Caki2 (cell line): ENCODE measurements at places on chromosomes 5 and 9.

DNA sequence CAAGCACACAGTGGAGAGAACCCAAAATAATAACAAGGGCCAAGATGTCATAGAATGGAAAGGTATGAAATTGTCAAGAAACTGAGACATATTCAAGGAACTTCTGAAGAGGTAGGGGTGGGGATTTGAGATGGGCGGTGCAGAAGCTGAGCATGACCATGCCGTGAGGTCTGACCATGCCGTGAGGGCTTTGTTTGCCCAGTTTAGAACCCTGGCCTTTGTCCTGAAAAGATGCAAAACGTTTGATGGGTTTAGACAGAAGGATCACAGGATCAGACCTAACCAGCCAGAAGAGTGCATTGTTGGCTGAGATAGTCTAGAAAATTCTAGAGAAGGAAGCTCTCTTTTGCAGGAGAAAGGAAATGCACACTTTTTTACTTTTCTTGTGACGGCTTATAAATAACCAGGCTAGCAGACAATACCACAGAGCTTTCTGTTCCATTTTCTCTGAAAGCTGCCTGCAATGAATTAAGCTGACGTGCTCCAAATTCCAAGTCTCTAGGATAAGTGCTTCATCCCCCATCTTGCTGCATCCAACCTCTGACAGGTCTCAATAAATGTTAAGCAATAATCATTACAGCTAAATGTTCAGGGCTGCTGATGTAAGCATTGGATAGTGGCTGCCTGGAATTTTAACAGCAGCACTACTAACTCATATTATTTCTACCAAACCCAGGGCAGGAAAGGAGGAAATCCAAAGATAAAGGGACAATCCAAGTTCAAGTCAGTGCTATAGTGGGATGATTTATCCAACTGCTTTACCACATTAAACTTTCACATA is 110.9 kb upstream of the IL6ST start:
- DNase-seq, result no peak

DNA sequence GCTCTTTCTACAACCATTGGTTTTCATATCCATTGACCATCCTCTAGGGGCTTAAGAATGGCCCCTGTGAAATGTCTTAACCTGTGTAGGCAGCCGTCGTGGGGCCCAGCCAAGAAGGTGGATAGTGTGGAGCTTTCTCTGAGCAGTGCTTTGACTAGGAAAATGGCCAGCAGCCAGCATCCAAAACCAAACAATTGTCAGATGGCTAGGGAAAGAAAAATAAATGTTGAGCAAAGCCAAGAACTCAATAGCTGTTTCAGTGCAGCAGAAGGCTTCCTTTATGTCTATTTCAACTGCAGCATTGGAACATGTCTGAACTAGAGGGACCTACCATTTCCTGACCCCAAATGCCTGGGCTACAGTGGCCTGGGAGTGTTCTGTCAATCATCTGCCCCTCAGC is 374.9 kb downstream of the TLE4 start:
- DNase-seq, result no peak

GRCh38 chr9:72540348-72540873 is 19.0 kb downstream of the TMC1 start:
- DNase-seq, result peak; percentile 80

GRCh38 chr5:67730917-67731474 is 484.6 kb upstream of the PIK3R1 start:
- no peak for DNase-seq

GRCh38 chr5:132674671-132675506 is 1.1 kb downstream of the IL4 start:
- no peak for DNase-seq

GRCh38 chr5:83124593-83124992 is 47.2 kb downstream of the XRCC4 start:
- no peak for DNase-seq

GRCh38 chr9:75462866-75463265 is 374.6 kb downstream of the OSTF1 start:
- DNase-seq, result no peak

DNA sequence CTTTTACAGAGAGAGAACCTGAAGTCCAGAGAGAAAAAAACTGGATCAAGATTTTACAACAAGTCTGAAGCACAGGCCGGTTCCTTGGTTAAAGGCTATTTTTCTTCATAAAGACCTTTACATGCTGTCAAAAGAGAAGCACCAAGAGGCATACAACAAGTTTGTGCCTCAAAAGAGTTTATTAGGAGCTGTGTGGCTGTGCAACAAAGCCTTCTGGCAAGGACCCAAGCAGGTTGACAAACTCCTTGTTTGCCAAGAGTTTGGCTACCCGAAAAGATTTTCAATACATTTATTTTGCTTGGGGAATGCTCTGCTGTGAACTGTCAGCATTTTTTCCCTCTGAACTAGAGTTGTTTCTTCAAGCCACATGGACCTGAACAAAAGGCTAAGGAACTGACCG is 202.9 kb upstream of the RAD23B start:
- no peak for DNase-seq

DNA sequence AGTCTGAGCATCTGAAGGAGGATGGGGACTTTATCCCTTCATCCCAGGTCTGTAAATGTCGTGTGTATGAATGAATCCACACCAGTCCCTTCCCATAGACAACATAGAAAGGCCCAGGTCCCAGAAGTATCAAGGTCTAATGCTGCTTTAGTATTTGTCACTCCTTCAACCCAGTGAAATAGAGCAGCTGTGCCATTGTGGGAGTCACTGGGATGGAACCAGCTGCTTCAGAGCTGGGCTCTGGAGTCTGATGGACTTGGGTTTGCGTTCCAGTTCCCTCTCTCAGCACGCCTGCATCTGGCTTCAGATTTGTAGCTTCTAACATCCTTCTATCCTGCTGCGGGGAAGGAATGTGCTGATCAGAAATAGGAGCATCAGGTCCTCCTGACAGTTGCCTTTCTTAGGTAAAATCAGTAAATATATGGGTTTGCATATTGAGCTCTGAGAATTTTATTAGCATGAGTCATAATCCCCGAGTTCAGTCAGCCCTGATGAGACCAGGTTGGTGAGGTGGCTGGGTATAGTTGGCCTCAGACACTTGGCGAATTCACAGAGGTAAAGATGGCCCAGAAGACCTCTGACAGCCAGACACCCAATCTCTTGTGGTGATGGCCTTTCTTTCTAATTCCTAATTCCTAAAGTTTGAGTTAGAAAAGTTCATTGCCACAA is 10.1 kb downstream of the ACO1 start:
- peak; percentile 29 for DNase-seq

DNA sequence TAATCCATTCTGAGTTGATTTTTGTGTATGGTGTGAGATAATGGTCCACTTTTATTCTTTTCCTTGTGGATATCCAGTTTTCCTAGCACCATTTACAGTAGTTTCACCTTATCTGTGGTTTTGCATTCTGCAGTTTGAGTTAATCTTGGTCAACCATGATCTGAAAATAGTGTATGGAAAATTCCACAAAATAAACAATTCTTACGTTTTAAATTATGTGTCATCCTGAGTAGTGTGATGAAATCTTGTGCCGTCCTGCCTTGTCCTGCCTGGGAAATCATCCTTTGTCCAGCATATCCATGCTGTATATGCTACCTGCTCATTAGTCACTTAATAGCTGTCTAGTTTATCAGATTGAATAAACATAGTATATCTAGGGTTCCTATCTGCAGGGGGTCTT is 42.1 kb downstream of the CDC42SE2 start:
- DNase-seq, result no peak

DNA sequence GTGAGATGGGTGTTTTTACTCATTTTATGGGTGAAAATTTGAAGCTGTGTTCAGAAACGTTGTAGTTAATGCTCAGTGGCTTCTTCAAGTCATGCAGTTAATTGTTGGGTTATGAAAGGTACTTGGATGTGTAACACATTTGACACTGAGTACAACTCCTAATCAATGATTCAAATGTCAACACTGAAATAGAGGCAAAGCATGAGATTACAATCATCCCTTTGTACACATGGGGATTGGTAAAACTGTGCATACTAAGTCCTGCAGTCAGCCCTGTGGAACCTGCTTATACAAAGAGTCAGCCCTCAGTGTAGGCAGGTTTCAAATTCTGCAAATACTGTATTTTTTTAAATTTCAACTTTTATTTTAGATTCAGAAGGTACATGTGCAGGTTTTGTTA is 3.3 kb downstream of the ABLIM3 start:
- DNase-seq, result no peak

- peak; percentile 28 for DNase-seq
These were observed 57.0 kb downstream of the NREP start for GRCh38 chr5:111699976-111700375.

DNA sequence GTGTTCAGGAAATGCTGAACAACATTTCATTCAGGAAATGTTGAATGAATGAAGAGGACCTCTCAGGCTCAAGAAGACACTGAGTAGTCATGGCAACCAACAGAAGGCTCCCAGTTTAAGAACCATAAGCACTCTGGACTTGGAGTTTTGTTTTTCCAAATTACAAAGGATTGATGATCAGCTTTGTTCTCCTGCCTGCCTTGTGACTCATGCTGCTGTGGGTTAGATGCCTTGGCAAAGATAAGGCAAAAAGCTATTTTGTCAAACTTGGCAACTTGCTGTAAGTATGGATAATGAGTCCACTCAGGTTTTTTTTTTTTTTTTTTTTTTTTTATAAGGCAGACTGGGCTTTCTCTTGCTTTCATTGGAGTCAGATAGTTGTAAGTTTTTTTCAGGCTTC is 365.0 kb downstream of the TMEM232 start:
- peak; percentile 8 for DNase-seq

- DNase-seq, result peak; percentile 98
These were observed 76.3 kb downstream of the MUSK start for GRCh38 chr9:110744715-110745384.

GRCh38 chr5:125421006-125421405 is 674.6 kb upstream of the ZNF608 start:
- no peak for DNase-seq

DNA sequence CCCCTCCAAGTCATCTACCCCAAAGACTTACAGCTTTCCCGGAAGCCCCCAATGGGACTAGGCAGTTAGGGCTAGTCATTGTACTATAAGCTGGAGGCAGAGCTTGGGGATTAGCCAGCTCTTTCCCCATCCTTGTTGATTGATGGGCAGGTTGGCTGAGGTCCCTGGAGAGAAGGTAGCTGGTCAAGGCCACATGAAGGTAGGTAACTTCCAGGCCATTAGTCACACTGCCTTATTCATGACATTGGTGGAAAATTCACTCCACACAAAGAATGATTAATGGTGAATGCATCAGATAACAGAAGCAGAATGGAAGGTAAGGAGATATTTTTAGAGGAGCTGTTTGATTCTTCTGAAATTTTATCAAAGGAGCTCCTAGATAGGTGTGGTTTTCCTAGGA is 49.5 kb upstream of the TGFBR1 start:
- DNase-seq, result no peak

- DNase-seq, result no peak
These were observed 58.5 kb downstream of the ALDH1A1 start for GRCh38 chr9:72894342-72894741.

- DNase-seq, result no peak
These were observed 41.8 kb downstream of the FYB1 start for GRCh38 chr5:39177631-39177964.

- no peak for DNase-seq
These were observed 1.3 kb downstream of the ASTN2 start for GRCh38 chr9:117413346-117414219.

GRCh38 chr5:40654377-40654991 is 25.2 kb upstream of the PTGER4 start:
- DNase-seq, result no peak

DNA sequence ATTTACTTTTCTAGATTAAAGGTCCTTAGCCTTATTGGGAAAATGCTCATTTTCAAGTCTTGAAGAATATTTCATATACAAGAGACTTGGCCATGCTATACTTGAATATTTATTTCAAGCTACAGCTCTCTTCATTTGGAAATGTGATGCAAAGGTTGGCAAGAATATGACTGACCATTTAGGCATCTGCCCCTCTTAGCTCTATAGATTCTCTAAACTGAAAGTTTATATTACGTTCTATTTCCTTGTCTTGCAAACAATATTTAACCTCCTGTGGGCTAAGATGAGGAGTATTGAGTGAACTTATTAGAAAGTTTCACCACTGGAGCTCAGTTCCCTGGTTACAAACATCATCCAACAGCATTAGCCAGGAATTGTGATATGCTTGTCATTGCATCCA is 593.1 kb downstream of the MAT2B start:
- no peak for DNase-seq

DNA sequence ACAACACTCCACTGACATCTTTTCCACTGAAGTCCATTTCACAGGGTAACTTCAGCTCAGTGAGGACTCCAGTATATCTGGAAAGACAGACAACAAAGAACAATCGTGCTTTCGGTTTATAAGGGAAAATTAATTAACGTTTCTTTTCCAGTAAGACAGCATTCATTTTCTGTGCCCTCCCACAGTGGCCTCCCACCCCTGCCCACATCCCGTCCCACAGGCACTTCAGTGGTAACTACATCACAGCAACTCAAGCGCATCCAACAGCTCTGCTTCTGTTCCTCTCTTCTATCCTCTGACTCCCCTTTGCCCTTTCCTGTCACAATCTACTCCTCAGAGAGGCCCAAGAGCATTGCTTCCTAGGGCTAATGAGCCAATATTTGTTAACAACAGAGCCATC is 40.3 kb downstream of the GLDC start:
- no peak for DNase-seq

DNA sequence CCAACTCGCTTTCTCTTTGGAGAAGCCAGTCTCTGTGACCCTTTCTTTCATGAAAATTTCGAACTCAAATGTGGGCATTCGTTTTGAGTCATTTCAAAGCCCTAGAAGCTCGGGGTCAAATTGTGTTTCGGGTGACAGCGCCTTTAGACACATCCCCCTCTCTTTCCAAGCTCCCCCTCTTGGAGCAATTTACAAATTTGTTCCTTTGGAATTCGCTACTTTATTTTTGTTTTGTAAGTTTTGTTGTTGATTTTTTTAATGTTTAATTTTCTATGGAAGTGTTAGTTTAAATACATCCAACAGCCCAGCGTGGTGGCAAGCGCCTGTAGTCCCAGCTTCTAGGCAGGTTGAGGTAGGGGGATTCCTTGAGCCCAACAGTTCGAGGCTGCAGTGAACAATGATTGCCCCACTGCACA is 4.6 kb upstream of the BARX1 start:
- DNase-seq, result no peak

- DNase-seq, result peak; percentile 86
These were observed 29.3 kb downstream of the MARVELD2 start for GRCh38 chr5:69444127-69444754.

DNA sequence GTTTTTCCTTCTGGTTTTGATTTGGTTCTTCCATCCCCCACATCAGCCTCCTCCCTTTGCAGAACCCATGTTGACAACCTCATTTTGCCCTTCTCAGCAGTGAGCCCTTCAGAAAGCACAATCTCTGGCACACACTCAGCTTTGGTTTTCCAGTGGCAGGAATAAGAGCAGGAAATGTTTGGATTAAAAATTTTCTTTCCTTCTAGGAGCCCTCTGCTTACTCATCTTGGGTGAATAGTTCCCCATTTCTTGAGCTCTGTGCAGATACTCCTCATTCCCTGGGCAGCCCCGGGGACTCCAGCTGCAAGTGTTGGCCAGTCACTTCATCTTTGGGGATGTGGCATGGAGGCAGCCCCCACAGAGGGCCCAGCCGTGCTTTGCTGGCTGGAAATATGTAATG is 170.5 kb downstream of the NR3C1 start:
- peak; percentile 27 for DNase-seq

- peak; percentile 78 for DNase-seq
These were observed 283.1 kb downstream of the ADAMTS6 start for GRCh38 chr5:65198456-65199120.
